ENCODE measurements at places on chromosomes 12 and 14. TPM values are rescaled to one million over a fixed set of nuclear protein-coding genes. Genes with fewer than 3 reads are reported as not detected.

The MGAT4C gene
- not detected for total RNA-seq

The RPGRIP1 gene
- 0.07 TPM for total RNA-seq

The C12orf50 gene
- total RNA-seq, result not detected

The CMAS gene
- total RNA-seq, result 41.8 TPM

The KRT72 gene
- total RNA-seq, result not detected

DNA sequence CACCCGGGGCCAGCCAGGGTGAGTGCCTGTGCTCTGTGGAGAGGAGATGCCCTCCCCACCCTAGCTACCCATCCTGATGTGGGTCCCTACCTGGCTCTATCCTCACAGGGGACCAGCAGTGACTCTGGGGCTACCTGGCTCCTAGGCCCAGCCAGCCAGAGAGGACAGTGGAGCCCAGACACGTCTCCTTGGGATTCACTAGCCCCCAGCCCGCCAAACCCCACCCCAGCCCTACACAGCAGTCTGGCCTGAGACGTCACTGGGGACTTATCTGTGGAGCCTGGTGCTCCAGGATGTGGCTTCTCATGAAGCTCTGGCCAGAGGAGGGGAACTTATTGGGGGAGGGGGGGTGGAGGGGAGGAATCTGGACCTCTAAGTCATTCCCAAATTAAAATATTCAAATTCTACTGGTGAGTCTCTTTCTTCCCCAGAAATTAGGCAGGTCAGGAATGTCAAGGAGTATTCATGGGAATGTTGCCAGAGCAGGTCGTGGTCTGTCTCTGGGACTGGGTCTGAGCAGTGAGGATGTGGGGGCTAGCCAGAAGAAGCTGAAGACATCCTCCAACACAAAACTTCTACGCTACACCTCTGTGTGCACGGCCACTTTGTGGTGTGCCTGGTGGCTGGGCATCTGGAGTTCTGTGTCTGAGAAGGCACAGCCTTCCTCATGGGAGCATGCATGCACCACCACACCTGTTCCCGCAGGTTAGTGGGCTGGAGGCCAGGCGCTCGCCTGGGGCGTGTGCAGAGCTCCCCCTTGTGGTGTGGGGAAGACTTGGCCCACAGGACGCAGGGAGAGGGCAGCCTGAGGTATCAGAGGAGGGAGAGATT lies 2.7 kb downstream of the CMTM5 start:
- no peak for DNase-seq

DNA sequence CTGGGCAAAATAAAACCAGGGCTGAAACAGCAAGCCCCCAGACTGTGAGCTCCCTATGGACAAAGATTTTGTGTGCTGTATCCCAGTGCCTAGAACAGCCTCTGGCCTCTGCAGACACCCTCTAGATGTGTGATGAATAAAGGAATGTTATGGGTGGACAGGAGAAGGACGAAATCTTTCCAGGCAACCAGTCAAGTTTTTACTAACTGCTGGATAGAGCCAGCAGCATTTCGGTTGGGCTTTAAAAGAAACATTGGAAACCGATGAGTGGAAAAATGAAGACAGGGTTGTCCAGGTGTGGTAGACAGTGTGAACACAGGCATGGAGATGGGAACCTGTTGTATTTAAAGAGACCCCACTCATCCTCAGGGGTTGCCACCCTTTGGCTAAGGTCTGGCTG lies 4.0 kb downstream of the CHGA start:
- no peak for DNase-seq

DNA sequence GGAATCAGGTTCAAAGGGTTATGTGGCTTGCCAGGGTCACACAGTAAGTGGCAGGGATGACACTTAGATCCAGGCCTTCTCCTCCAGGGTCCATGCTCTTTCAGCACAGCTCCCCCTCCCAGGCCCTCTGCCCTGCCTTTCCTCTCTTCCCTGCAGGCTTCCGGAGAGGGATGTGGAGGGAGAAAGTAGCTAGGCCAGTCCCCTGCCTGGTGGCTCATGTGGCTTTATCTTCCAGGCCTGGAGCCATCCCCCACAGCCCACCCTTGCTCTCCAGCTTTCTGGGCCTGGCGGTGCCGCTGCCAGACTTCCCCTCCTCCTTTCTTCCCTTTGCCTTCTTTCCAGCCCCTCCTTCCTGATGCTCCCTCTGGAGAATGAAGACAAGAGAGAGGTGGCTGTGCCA lies 1.7 kb downstream of the PSMB11 start:
- DNase-seq, result no peak

GRCh38 chr12:116590561-116590960 lies 31.4 kb downstream of the MAP1LC3B2 start:
- no peak for DNase-seq

DNA sequence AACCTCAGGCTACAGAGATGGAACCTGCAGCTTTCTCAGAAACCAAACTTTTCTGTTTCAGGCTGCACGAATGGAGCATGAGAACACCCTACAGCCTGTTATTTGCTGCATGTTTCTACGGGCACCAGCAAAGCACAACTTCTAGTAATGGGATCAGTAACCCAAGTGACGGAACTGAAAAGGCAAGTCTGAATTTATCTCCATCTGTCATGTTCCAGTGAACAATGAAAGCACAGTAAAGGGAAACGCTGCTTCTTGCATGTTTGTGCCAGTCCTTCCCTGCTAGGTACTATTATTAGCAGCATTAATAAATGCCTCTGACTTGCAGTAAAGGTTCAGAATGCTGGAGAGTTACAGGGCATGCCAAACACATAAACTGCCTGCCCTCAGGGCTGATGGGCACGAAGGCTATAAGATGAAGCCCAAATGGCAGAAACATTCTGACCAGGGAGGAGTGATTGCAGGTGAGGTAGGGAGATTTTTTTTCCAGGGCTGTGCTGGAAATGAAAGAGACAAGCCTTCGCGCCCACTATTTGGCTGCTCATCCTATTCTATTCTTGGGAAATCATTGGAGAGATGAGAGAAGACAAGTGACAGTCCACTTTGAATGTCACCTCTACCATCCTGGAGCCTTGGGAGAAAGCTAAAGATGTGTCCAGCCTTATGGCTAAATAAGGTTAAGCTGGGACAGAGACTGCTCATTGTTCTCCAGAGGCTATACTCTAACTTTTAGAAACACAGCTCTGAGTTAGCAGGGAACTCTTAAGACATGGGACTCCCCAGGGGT lies 100.4 kb upstream of the PLXNC1 start:
- no peak for DNase-seq

DNA sequence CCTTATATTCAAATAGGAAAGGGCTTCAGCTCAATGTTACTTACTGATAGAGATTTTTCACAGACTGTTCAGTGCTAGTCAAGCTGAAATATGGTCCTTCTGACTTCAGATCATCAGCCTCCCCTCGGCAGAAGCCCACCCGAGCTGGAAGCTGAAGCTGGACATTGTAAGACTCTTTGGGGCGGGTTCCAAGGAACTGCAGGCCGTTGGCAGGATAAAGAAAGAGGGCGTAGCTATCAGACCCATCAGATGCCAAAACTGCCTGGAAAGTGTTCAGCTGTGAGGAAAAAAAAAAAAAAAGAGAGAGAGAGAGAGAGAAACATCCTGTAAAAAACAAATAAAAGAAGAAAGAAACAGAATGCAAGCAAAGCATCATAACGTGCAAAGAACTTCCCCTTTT lies 8.8 kb downstream of the NID2 start:
- no peak for DNase-seq

GRCh38 chr14:25048170-25049016 lies 1.6 kb downstream of the STXBP6 start:
- DNase-seq, result no peak

GRCh38 chr12:85424581-85425348 lies 144.7 kb downstream of the ALX1 start:
- DNase-seq, result no peak

- no peak for DNase-seq
These were observed at the start of gene LTB4R for GRCh38 chr14:24310646-24311604. TSS of gene LTB4R (plus strand) at chr14:24311502. CDS start at chr14:24315652, 4,150 bp downstream.

GRCh38 chr12:7128681-7129286 lies at the start of gene RBP5:
TSS of gene RBP5 (minus strand) at chr12:7128889. CDS start at chr12:7128775, 114 bp downstream.
- no peak for DNase-seq

DNA sequence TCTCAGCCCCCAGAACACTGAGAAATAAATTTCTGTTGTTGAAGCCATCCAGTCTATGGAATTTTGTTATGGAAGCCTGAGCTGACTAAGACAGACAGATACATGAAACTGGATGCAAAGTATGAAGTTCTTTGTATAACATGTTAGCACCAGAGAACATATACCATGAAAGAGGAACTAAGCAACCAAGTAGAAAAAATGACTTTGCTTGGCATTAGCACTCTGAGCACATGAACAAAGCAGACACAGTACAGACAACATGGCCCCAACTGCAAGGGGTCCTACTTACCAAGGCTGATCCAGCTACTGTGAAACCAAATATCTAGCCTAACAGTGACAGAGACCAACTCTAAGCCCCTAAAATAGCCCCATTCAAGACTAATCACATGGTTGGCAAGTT lies 13.8 kb downstream of the EXOC5 start:
- DNase-seq, result no peak

DNA sequence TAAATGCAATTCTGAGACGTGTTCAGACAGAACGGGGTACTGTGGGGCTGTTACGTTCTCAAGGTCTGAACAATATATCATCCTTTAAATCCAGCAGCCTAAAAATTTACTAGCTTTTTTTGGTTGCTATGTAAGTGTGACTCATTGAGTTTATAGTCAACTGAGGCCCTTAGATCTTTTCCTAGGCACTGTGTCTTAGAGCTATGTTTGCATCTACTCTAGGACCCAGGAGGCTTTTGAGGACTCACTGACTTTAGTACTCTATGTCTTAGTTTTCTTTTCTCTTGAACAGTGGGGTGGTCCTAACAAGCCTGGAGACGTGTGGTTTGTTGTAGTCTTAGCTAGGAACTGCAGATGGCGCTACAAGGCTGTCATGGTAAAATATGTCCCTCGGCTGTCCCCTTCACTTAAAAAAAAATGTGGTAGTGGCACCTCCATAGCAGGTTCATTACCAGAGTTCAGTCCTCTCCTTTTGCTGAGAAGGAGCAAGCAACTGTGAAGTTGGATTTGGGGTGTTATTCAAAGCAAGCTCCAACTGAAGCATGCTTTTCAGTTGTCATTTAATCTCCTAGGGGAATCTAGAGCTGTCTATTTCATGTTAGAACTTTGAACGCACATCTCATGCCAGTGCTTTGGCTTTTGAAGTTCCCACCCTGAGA lies 8.7 kb upstream of the SPATS2 start:
- DNase-seq, result no peak

Data from epithelial cell of proximal tubule (primary cell).